Stimulated activated CD4-positive, alpha-beta T cell treated with anti-CD3 and anti-CD28 coated beads, Interleukin-4, amount 100 ng/mL, for 1 hour (primary cell): ENCODE measurements at places on chromosomes 1 and 21.

- DNase-seq: no peak
Observed at GRCh38 chr1:31666263-31666963, 21.7 kb upstream of the PEF1 start.

DNA sequence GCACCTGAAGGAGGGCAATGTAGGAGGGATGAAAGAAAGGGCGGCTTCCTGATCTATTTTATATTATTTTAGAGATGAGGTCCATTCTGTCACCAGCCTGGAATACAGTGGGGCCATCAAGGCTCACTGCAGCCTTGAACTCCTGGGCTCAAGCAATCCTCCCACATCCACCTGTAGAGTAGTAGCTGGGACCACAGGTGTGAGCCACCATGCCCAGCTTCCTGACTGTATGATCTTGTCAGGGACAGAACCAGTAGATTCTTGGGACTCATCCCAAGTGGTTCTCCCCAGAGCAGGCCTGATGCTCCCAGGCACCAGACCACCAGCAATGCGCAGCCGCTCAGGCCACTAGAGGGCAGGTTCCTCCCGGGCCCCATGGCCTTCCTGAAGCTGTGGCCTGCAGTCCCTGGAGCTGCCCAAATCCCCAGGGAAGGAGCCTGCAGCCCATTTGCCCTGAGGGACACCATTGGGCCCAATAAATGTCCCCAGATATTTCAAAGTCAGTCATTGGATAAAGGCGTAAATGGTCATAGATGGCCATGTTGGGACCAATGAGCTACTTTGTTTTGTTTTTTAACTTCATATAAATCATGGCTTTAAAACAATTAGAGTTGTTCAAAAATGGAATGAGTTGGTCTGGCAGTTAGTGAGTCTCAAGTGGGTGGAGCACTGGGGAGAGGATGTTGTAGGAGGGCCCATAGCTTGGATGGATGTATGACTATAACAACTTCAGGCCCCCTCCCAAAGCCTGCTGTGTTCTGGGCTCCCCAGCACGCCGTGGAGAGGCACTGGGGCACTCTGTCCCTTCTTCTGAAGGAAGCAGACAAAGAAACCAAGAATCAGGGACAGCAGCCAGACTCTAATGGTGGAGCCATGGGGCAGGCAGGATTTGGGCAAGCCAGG lies 44.7 kb upstream of the GOLT1A start:
- DNase-seq: peak; percentile 33

- no peak for DNase-seq
Observed at GRCh38 chr1:170306948-170307347, 161.2 kb downstream of the NTMT2 start.

DNA sequence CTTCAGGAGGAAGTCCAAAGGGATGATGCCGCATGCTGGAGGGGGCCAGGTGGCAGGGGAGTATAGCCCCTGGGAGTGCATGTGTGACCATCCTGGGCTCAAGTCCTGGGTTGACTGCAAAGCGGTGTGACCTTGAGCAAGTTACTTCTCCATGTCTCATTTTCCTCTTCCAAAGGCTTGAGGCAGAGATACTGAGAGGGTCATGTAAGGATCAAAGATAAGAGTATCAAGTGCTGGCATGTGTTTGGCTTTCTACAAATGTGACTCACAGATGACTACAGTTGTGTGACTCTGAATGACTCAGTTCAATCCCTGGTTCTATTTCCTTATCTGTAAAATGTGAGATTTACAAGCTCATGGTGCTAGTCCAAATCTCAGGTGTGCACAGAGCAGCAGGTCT lies 26.1 kb downstream of the PROK1 start:
- DNase-seq: no peak

DNA sequence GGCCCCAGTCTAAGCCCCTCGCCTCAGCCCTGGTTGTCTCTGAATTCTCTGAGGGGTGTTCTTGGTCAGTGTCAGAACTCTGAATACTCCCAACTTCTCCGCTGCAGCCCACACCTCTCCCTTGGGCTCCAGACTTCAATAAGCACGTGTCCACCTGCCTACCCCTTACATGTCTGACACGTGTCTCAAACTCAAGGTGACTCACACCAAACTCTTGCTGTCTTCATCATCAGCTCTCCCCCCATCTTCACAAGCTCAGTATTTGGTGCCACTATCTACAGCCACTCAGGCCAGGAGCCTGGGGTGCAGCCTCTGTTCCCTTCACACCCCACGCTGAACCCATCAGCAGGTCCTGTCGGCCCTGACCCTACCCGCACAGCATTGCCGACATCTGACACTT lies 18.8 kb upstream of the UBXN10 start:
- no peak for DNase-seq

DNA sequence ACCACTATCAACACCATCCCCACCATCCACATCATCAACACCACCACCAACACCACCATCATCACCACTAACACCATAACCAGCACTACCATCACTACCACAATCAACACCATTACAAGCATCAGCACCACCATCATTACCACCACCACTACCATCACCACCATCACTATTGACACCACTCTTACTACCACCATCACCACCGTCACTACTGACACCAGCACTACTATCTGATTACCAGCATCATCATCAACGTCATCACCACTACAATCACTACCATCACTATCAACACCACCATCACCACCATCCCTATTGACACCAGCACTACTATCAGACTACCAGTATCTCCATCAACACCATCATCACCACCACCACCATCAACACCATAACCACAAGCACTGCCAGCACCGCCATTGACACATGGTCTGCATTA lies 106.1 kb upstream of the RUNX3 start:
- no peak for DNase-seq

GRCh38 chr1:4698911-4699310 lies 44.5 kb downstream of the AJAP1 start:
- no peak for DNase-seq

DNA sequence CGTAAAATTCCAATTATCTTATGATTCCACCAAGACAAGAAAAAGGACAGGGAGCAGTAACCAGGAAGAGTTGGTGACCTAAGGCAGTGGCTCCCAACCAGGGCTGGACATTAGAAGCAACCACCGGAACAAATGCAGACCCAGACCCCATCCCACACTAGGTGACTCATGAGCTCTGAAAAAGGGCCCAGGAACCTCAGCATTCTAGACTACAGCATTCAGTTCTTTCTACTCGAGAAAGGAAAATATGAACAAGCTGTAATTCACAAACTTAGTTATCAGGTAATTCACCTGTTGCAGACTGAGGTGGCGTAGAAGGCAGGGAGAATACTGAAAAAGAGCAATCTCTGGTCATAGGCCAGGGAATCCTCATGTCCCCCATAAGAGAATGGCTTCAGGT lies 138.4 kb upstream of the KRTAP19-8 start:
- no peak for DNase-seq

DNA sequence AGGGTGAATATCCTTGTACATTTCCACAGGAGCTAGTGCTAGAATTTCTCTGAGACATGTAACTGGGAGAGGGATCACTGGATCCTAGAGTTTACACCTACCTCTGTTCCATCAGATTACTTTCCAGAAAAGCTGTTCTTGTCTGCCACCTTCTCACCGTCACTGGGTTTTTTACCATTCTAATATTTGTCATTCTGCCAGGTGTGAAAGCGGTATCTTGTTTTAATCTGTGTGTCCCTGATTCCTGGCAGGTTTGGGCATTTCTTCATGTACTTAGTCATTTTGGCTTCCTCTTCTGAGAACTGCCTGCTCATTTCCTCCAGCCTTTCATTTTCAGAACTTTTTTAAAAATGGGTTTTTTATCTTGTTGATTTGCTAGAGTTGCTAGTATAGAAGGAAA lies 5.1 kb downstream of the PMF1 start:
- DNase-seq: no peak

- peak; percentile 13 for DNase-seq
Observed at GRCh38 chr1:9996624-9997582, at the start of gene RBP7. RBP7 (plus strand) TSS chr1:9997228; CDS start chr1:9997259, 31 bp downstream.

DNA sequence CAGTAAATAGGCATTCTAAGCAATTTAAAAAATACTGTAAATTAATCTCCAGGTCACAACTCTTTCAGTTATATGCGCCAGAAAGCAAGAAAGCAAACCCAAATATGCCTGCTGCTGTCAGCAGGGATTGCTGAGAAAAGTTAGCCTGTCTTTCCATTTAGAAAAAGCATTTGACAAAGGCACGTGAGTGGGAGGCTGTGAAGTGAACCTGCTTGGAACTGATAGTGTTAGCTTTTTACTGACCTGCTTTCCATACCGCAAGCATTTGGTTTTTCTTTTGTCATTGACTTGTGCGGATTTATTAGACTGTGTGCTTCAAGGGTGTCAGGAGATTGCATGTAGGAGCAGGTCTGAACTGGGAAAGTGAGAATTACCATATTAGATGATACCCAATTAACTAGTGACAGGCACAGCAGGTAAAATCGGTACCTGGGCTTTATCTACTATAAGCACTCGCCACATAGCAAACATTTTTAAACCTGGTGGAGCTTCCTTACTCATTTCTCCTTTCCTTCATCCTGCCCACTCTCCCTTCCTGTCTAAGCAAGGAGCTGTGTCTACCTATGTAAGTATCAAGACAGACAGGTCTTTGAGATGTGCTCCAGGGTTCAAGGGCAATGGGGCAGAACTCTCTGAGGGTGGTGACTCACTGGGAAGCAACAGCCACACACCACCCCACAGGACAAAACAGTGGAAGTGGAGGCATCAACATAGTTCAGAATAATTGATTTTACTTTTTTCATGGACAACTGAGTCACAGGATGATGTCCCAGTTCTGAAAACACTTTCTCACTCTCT lies 323.9 kb downstream of the DISC1 start:
- DNase-seq: no peak

GRCh38 chr1:48757363-48757762 lies 19.3 kb downstream of the BEND5 start:
- no peak for DNase-seq

DNA sequence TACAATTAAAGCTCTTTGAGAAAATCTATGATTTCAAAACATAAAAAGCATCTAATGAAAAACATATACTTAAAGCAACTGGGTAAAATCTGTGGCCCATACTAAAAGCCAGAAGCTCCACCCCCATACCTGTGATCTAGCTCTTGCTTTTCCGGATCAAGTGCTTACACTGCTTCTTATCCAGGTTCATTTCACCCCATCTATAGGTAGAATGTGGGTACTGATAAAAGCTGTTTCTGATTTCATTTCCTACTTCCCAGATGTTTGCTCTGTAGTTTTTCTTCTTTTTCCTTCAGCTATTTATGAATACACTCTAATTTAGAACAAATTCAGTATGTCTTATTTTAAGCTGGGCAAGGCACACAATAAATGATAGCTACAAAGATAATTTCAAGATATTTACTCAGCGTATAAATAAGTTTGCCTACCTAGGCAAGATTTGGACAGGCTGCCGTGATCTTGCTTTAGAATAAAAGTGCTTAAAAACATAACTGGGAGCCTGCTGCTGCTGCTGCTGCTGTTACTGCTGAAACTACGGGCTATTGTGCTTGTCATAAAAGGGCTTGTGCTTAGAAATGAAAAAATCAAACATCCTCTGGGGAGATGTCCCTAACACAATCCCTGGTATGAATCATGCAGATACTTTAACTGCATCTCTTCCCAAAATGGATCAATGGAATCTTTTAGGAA lies 2.1 kb downstream of the SIPA1L2 start:
- DNase-seq: no peak

DNA sequence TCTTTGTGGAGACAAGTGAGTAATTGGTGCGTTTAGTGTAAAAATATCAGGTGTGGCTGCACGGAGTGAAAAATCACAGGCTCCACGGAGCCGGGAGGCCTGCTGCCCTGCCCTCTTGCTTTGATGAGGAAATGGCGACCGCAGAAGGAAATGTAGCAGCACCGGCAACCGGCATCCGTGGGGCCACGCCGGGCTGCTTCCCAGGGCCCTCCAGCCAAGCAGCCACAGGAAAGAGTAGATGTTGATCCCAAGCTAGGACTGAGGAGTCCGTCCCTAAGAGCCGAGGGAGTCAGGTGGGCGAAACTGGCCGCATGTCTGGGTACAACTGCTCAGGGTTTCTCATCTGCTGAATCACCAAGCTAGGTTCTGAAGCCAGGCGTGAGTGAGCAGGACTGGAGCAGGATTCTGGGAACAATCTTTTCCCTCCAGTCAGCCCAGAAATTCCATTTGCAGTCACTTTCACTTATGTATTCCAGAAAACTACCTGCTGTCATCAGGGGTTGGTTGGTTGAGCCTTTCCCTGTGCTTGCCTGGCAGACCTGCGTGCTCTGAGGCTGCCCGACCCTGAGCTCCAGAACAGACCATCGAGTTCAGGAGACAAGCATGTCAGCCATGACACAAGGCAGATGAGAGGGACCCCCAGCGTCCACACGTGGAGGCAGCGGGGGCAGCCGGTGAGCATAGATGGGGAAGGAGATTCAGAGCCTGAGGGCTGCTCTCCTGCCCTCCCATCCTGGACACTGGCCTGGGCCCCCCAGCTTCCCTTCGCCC lies 5.8 kb upstream of the ITGB2 start:
- DNase-seq: peak; percentile 35

GRCh38 chr1:235073968-235074522 lies 54.6 kb downstream of the TOMM20 start:
- no peak for DNase-seq

DNA sequence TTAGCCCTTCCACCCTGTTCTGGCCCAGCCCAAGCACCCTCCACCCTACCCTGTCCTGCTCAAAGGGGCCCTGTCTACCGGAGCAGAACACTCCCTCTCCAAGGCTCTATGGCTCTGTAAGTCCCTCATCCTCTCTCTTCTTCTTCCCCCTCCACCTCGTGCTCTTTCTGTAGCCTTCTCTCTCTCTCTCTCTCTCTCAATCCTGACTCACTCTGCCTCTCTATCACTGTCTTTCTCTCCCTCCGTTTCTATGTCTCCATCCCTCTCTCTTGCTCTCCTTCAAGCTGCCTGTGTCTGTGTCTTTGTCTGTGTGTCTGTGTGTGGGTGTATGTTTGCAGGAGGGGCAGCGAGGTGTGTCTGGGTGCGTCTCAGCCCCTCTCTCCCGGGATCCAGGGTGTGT lies 1.3 kb upstream of the ZNF678 start:
- DNase-seq: no peak

DNA sequence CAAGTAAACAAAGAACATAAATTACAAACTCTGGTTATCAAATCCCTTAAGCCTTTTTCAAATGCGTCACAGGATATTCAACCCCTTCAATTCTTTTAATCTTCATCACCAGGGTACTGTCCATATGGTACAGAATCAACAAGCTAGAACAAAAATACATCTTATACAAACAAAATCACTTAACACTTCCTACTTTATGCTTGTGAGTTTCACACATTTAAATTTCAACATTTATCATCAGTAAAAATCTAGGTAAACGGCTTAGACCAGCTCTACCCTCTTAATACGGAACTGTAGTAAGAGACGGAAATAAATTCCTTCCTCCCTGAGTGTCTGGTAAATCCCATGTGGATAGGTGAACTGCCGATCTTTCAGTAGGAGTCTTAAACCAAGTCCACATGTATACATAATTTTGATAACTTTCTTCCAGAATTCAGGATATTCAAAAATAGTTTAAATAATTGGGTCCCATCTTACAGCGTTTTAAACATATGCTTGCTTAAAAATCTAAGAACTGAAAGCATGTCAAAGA lies 1.0 kb downstream of the CCDC181 start:
- no peak for DNase-seq

GRCh38 chr21:46149205-46149901 lies 6.0 kb downstream of the FTCD start:
- no peak for DNase-seq
